Activated CD8-positive, alpha-beta memory T cell treated with anti-CD3 and anti-CD28 coated beads, Interleukin-2, amount 10 ng/mL, durations not matched to agents 7 days and 5 days (primary cell): ENCODE measurements at places on chromosomes 7 and 10. TPM values are rescaled to one million over a fixed set of nuclear protein-coding genes. Genes with fewer than 3 reads are reported as not detected.

GRCh38 chr10:11776080-11776479, 33.9 kb downstream of the ECHDC3 start:
- H3K4me3 ChIP-seq: no peak overlapping the region
- H3K4me1 ChIP-seq: no peaks in the 10 kb centered on the region
- no peaks in the 10 kb centered on the region for H3K36me3 ChIP-seq
- no peak for DNase-seq
- peaks cover 15% of the 10 kb centered on the region for H3K27me3 ChIP-seq
- no peak overlapping the region for H3K27ac ChIP-seq

DNA sequence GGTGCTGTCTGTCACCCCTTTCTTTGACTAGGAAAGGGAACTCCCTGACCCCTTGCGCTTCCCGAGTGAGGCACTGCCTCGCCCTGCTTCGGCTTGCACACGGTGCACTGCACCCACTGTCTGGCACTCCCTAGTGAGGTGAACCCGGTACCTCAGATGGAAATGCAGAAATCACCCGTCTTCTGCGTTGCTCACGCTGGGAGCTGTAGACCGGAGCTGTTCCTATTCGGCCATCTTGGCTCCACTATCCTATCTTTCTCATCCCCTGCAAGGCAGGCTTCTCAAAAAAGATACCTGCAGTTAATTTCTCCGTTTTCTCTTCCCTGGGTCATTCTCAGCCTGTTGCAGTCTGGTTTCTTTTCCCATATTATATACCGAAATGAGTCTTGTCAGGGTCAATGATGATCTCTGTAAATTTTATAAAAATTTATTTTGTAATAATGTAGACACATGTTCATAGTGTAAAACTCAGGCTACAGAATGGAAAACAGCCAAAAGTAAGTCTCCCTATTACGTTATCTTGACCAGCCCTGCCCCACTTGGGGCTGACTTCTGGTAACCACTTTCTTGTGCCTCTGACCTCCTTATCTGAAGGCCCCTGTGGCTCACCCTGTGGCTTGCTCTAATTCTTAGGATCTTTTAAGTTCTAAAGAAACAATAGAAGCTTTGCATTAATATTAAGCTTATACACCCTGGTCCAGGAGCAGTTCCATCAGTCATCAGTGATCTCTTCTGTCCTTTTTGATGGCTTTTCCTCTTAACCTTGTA, 20.7 kb downstream of the BLVRA start:
- no peak for DNase-seq
- no peak overlapping the region for H3K27ac ChIP-seq
- H3K36me3 ChIP-seq: peaks cover 15% of the 10 kb centered on the region
- no peaks in the 10 kb centered on the region for H3K27me3 ChIP-seq

DNA sequence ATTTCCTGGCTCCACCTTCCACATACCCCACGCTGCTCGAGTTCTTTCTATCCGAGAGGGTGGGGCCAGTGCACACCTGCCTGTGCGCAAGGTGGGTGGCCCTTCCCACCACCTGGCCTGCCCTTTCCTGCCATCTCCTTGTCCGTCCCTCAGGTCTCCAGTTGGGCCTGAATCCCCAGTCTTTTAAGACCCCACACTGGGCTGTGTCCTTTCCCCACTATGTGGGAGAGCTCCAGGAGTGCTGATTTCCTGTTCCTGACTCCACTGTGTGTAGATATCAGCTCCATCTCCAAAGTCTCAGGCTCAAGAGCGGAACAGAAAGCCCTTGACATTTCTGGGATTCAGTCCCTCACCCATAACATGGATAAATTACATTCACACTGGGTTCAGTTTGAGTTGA, 20.1 kb downstream of the LHPP start:
- H3K27me3 ChIP-seq: no peaks in the 10 kb centered on the region
- no peak overlapping the region for H3K27ac ChIP-seq
- no peak overlapping the region for H3K4me3 ChIP-seq
- no peak for DNase-seq
- no peaks in the 10 kb centered on the region for H3K36me3 ChIP-seq

- H3K27me3 ChIP-seq: peaks cover 19% of the 10 kb centered on the region
- no peaks in the 10 kb centered on the region for H3K36me3 ChIP-seq
- no peak overlapping the region for H3K4me3 ChIP-seq
- H3K27ac ChIP-seq: no peak overlapping the region
- DNase-seq: no peak
Measured at GRCh38 chr7:1364068-1364905, 95.0 kb downstream of the MICALL2 start.

Gene ANK3
- 2.9 TPM for total RNA-seq
